CMK (cell line): ENCODE measurements at places on chromosomes 2 and 18.

GRCh38 chr2:231452799-231453508 is 11.3 kb downstream of the NCL start:
- no peak for DNase-seq

DNA sequence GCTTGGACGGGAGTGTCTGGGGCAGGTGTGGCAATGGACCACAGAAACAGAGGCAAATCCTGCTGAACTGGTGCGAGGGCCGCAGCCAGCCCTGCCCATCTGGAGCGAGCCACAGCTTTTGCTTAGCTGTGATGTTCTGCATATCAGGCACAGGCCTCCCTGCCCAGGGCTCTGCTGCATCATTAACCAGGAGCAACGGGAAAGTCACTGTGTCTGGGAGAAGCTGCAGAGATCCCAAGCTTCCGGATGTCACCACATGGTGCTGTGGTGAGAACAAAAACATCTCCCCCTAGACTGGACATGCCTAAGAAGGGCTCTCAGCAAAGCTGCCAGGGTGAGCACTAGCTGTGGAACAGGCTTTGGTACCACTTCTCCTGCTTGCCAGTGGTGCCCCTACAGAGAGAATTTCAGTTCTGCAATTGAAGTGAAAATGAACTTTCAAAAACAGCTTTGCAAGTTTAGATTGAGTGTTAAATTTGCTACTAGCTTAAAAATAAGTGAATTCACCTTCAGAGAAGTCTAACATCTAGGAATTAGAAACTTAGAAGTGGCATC is 172.9 kb upstream of the MYT1L start:
- DNase-seq = no peak

GRCh38 chr2:109086743-109087020 is 42.3 kb upstream of the SH3RF3 start:
- DNase-seq = no peak

DNA sequence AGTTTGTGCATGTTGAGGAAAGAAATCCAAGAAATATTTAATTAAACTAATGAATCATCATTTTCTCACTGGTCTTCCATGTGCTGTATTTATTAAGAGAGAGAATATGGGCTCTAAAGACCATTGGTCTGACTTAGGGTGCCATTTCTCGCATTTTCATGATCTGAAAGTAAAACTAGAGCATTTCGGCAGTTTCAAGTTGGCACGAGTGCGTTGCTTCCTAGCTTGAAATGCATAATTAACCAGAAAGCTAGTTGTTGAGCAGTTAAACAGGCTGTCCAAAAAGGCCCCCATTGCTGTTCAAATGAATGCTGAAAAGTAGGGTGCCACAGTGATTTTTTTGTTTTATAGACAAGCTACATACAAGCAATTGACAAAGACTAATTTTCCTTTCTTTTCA is 47.4 kb downstream of the SLC8A1 start:
- DNase-seq = no peak

- no peak for DNase-seq
Measured at GRCh38 chr18:58225101-58225500, 181.1 kb downstream of the NEDD4L start.

GRCh38 chr2:133871545-133872209 is 303.4 kb upstream of the NCKAP5 start:
- DNase-seq = no peak
